Eye (tissue), 1 donor: ENCODE measurements at places on chromosomes 5 and 9.
A peak's percentile ranks its signal among the peaks of the same experiment; 100 is the strongest.

DNA sequence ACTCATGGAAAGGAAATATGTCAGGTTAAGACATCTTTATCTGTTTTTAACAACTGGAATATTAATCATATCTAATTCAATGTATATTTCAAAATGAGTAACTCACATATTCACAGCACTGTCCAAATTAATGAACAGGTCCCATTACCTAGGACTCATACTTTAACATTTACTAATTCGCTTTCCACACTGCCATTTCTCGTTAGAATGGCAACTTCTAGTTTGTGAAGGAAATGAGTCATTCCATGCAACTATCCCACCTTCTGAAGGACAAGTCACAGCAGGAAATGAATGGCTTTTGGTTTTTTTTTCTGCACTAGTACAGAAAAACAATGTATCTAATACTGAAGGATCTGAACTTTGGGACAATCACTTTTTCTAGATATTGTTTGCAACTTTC, 24.6 kb upstream of the IFNK start:
- DNase-seq, result no peak

DNA sequence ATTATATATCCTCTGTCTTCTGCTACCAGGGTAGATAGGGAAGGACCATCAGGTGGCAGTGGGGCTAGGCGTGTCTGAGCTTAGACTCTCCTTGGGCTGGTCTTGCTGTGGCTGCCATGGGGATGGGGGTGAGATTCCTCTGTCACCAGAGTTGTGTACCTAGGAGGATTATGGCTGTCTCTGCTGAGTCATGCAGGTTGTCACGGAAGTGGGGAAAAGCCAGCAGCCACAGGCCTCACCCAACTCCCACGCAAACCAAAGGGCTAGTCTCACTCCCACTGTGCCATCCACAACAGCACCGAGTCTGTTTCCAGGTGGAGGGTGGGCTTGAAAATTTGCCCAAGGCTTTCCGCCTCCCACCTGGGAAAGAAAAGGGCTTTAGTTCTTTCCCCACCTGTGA, 476.1 kb downstream of the CYLC2 start:
- DNase-seq, result no peak

DNA sequence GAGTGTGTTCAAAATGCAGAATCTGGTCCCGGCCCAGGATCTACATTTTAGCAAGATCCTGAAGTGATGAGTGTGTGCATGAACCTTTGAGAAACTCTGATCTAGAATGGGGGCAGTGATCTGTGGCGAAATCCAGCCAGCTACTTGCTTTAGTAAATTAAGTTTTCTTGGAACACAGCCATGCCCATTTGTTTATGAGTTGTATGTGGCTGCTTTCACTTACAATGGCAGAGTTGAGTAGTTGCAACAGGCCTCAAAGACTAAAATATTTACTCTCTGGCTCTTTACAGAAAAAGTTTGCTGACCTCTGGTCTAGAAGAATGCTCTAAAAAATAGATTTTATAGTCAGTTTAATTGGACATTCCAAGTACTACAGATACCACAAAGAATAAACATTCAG, 588.3 kb downstream of the BNC2 start:
- no peak for DNase-seq

GRCh38 chr5:18380729-18381362, 746.6 kb downstream of the TAF11L14 start:
- DNase-seq, result no peak

DNA sequence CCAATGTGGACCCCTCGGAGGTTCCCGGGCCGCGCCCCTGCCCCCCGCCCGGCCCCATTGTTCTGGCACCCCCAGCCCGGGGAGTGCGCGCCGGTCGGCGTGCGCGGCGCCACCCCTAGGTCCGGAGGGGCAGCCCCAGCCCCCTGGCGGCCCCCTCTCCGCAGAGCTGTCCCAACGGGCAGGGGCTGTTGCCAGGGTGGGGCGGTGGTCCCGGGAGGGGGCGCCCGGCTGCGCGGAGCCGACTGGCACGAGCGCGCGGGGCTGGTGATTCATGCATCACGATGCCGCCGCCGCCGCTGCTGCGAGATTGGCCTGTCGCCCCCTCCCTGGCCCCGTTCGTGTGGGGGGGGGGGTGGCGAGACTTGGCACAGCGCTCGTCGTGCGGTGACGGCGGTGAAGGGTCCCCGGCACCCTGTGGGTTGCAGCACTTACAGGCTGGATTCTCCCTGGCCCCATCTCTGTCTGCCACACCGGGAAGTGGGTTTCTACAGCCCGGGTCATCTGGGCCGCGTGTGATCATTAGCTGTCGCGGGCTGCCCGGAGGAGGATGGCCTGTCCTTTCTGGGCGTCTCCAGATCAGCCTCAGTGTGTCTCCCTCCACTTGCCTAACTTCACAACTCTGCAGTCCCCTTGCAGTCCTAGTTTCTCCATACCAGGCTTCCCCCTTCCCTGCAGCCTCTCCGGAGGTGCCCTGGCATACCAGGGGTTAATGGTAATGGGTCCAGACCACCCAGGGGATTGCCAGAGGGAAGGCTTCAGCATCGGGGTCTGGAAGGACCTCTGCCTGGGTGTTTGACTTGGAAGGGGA, 858 bp downstream of the NCS1 start:
- peak; percentile 62 for DNase-seq

- no peak for DNase-seq
Measured at GRCh38 chr5:134263801-134264200, 37.9 kb upstream of the PPP2CA start.

- DNase-seq, result no peak
Measured at GRCh38 chr5:73654171-73654811, 28.3 kb downstream of the ARHGEF28 start.
